ENCODE measurements at places on chromosomes 6 and 20.

DNA sequence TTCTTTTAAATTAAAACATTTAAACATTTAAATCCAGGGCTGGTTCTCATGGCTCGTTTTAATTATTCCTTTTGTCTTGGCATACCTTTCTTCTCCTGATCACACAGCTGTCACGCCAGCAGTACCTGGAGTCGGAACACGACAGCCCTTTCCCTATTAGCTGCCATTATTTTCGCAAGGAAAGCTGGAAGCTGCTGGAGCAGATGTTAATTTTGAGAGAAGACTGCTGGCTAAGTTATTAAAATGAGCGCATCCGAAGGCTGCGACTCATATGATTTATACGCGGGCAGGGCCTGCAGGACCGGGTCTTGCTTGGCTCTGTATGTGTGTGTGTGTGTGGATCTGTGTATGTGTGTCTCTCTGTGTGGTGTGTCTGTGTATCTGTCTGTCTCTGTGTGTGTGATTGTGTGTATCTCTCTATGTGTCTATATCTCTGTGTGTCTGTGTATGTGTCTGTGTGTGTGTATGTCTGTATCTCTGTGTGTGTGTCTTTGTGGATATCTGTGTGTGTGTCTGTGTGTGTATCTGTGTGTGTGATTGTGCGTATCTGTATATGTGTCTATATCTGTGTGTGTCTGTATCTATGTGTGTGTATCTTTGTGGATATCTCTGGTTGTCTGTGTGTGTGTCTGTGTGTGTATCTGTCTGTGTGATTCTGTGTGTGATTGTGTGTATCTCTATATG, 191.5 kb downstream of the CDH4 start:
- no peak for DNase-seq
- H3K27me3 ChIP-seq: no peaks in the 10 kb centered on the region
- H3K27ac ChIP-seq: no peak overlapping the region
- H3K4me3 ChIP-seq: no peak overlapping the region

DNA sequence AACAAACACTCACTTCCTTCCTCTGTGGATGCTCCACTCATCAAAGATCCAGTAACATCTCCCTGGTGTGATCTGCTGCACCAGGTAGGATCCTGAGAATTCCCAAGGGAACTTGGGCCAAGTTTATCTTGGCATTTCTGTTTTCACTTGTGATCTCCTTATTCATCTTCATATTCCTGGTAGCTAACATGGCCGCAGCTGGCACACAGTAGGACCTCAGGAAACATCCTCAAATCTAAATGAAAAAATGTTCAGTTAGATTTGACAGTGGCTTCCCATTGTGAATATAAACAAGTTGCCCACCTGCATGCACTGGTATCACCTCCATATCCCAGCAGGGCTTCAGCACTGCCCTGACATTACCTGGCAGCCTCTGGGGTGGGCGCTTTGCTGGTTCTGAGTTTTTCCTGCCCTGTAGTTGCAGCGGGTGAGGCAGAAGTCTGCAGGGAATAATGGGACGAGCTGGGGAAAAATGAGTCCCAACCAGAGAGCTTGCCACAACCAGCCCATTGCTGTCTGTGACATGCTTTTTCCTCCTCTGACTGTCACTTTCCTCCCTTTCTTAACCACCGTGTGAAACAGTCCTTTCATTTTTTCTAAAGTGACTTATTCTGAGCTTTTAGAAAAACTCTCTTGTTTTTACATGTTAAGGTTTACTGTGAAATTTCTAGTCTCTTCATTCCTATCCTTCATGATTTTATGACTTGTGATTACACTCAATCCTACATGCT, 9.4 kb upstream of the DSTN start:
- no peak overlapping the region for H3K27ac ChIP-seq
- no peak overlapping the region for H3K4me3 ChIP-seq
- DNase-seq: no peak
- no peaks in the 10 kb centered on the region for H3K4me1 ChIP-seq
- H3K27me3 ChIP-seq: no peaks in the 10 kb centered on the region
- no peaks in the 10 kb centered on the region for H3K36me3 ChIP-seq

GRCh38 chr6:158801655-158802294, 17.4 kb downstream of the EZR start:
- H3K4me3 ChIP-seq: no peak overlapping the region
- peaks cover 8% of the 10 kb centered on the region for H3K36me3 ChIP-seq
- H3K4me1 ChIP-seq: peaks cover 85% of the 10 kb centered on the region
- DNase-seq: no peak
- no peak overlapping the region for H3K27ac ChIP-seq
- no peaks in the 10 kb centered on the region for H3K27me3 ChIP-seq

DNA sequence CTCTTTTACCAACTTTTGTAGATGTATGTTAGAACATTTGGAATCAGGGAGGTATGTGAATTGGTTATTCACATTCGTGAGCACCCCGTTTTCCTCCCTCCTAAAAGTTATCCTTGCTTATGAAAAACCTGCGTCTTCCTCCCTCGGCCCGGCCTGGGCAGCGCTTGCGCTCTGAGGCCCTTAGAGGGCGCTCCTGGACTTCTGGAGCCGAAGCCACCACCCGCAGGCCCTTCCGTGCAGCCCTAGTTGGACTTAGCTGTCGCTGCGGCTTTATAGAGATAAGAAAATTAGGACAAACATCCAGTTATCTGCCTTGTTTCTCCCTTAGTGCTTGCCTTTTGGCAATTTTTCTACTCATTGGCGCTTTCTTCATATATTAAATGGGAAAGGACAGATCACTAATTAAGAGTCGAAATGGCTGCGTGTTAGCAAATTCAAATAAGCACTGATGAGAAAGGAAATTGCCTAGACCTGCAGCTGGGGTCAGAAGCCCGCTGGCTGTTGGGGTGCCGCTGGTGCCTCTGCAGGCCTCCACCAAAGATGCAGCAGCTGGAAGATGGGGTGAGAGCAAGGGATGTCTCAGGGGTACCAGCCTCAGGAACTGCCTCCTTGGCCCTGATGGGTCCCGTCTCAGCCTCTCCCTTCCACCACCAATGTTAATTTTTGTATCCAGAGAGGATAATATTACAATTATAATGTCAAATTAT, 5.2 kb downstream of the FNDC1 start:
- H3K4me3 ChIP-seq: no peak overlapping the region
- H3K27ac ChIP-seq: no peak overlapping the region
- H3K4me1 ChIP-seq: peaks cover 6% of the 10 kb centered on the region
- peaks cover 32% of the 10 kb centered on the region for H3K27me3 ChIP-seq
- peak; percentile 39 for DNase-seq

- H3K27ac ChIP-seq: no peak overlapping the region
- H3K27me3 ChIP-seq: no peaks in the 10 kb centered on the region
- no peaks in the 10 kb centered on the region for H3K36me3 ChIP-seq
- no peak overlapping the region for H3K4me3 ChIP-seq
- H3K4me1 ChIP-seq: no peaks in the 10 kb centered on the region
Observed at GRCh38 chr6:168825226-168826077, 384.5 kb downstream of the SMOC2 start.

GRCh38 chr6:139940741-139941729, 566.6 kb upstream of the CITED2 start:
- H3K36me3 ChIP-seq: no peaks in the 10 kb centered on the region
- no peaks in the 10 kb centered on the region for H3K4me1 ChIP-seq
- no peak for DNase-seq
- H3K27ac ChIP-seq: no peak overlapping the region

- H3K4me1 ChIP-seq: peaks cover 97% of the 10 kb centered on the region
- H3K36me3 ChIP-seq: no peaks in the 10 kb centered on the region
- DNase-seq: no peak
- H3K27me3 ChIP-seq: no peaks in the 10 kb centered on the region
- H3K4me3 ChIP-seq: peak overlapping the region; percentile 71
Observed at GRCh38 chr6:111759331-111759835, 113.9 kb downstream of the FYN start.

DNA sequence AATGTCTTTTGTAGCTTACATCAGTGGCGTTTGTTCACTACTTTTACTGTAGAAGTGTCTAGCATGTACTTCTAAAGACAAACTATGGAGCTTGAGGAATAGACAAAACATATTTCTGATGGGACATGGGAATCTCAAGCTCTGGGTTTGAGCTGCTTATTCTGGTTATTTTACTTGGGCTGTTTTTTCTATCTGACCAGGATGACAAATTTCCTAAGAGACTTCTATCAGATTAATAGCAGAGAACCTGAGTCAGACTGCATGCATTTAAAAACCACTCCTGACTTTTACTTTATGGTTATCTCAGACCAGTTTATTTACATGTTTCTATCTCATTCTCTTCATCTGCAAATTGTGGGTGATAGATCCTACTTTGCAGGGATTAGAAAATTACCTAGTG, 1282.3 kb upstream of the GJE1 start:
- no peaks in the 10 kb centered on the region for H3K36me3 ChIP-seq
- no peaks in the 10 kb centered on the region for H3K4me1 ChIP-seq
- no peaks in the 10 kb centered on the region for H3K27me3 ChIP-seq
- no peak overlapping the region for H3K4me3 ChIP-seq
- DNase-seq: no peak

- DNase-seq: no peak
- no peaks in the 10 kb centered on the region for H3K4me1 ChIP-seq
- H3K27me3 ChIP-seq: no peaks in the 10 kb centered on the region
- no peaks in the 10 kb centered on the region for H3K36me3 ChIP-seq
Observed at GRCh38 chr6:167932468-167933276, 64.8 kb upstream of the KIF25 start.

GRCh38 chr20:47546184-47547033, 44.7 kb downstream of the NCOA3 start:
- no peaks in the 10 kb centered on the region for H3K27me3 ChIP-seq
- no peak for DNase-seq
- no peak overlapping the region for H3K27ac ChIP-seq
- H3K36me3 ChIP-seq: no peaks in the 10 kb centered on the region
- H3K4me3 ChIP-seq: no peak overlapping the region
- peaks cover 17% of the 10 kb centered on the region for H3K4me1 ChIP-seq

DNA sequence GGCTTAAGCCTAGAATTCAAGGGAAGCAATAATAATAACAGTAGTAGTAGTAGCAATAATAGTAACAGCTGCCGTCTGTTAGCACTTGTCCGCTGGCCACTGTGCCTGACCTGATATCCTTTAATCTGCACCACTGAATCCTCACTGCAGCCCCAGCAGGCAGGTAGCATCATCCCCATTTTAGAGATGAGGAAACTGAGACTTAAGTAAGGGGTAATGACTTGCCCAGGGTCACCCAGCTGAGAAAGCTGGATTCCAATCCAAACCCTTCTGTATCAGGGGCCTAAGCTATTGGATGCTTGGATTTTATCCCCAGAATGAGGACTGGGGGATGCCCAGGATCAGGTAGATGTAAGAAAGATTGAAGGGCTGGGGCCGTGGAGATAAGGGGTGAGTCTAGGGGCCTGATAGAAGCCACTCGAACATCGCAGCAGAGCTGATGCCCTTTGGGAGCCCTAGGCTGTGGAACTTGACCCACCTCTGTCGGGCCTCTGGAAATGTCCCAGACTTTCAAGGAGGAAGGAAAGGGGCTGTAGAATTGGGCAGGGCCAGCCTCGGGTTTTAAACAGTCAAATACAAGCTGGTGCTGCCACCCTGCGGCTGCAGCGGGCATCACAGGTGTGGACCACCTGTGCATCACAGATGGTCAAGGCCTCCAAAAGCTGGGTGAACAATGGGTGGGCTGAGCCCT, 102.1 kb upstream of the MYL9 start:
- no peak overlapping the region for H3K4me3 ChIP-seq
- H3K27me3 ChIP-seq: no peaks in the 10 kb centered on the region
- no peak overlapping the region for H3K27ac ChIP-seq

DNA sequence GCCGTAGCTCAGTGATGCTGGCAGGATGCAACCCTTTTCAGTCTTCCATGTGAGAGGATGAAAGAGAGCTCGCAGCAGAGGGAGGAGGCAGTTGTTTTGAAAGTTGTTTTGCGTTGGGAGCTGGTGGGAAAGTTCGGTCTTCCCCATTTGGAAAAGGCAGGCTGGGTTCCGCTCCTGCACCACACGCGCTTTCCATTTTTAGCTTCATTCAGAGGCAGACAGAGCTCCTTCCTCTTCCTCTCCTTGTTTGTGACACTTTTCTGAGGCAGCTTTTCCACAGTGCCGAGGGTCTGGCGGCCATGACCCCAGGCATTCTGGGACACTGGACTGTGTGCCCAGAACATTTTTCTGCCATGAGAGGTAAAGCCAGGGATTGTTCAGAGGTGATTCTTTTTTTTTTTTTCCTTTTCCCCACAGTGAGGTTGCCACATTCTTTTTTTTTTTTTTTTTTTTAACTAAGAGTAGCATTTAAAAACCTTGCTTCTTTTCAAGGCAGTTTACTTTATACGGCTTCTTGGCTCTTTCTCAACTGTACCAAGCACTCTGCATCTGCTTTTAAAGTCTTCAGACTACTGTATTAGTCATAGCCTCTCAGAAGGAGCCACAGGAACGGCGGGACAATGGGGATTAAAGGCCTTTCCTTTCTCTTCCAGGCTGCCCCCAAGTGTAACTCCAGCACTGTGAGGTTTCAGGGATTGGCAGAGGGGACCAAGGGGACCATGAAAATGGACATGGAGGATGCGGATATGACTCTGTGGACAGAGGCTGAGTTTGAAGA, 1.6 kb downstream of the PRDM1 start:
- peaks cover 67% of the 10 kb centered on the region for H3K4me1 ChIP-seq
- H3K4me3 ChIP-seq: peak overlapping the region; percentile 61
- no peaks in the 10 kb centered on the region for H3K27me3 ChIP-seq
- H3K36me3 ChIP-seq: no peaks in the 10 kb centered on the region
- DNase-seq: no peak
